ENCODE measurements at places on chromosomes 7 and 10.

DNA sequence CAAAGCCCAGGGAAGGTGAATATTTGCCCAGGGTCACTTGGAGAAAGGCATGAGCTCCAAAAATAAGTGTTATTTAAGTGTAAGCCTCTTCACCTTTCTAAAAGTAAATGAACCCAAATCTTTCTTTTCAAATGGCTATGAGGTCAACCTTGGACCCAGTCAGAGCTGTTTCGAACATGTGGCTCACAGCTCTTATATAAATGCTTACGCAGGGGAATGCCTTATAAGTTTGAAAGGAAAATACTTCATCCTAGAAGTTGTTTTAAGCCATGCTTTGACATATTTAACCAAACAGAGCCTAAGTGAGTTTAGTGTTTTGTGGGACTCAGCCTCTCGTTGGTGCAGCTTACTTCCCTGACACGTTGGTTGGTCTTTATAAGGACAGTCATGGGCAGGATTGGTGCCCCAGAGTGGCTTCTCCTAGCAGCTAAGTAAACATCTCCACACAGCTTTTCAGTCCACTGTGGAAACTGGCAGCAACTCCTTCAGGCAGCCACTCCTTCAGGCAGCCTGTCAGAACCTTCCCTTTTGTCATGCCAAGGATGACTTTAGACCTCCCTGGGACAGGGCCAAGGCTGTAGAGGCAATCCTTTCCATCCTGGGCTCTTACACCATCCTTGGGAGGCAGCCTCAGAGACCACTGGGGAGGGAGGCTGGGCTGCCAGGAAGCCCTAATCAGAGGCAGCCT is 43.6 kb downstream of the MINDY4 start:
- DNase-seq: no peak

DNA sequence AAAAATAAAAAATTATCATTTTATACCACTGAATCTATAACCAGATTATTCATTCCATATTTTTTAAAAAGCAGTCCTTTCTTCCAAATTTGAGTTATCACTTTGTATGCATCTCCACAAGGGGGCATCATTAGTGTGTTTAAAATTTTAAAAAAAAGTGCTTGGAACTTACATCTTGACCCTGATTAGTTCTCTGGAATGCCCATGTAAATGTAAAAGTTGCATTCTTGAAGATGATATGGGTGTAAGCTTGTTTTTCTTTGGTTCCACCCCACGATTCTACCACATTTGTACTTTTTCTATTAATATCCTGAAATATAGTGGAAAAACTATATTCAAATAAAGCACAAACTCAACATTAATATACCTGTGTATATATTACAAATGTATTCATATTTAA is 144.9 kb downstream of the ELAPOR2 start:
- peak; percentile 44 for DNase-seq

- DNase-seq: no peak
Observed at GRCh38 chr7:102991077-102991539, 78.3 kb downstream of the LRRC17 start.

DNA sequence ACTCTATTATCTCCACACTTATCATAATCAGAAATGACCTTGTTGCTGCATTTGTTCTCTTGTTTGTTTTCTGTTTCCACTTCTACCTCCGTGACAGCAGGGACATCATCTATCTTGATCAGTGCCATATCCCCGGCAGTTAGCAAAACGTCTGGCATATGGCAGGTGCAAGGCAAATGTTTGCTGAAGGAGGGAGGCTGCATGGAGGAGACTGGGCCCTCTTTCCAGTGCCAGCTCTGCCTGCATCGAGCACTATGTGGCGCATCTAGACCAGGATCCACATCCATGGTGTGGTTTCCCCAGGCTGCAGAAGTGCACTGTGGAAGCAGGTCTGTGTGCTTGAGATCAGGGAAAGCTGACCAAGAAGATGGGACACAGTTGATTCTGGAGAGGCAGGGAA is 181.2 kb downstream of the KCNMA1 start:
- DNase-seq: peak; percentile 52

- DNase-seq: no peak
Observed at GRCh38 chr10:116791241-116791640, 48.9 kb upstream of the HSPA12A start.

All from COR-L47 (cell line).